ENCODE measurements at places on chromosomes 16 and 17.

DNA sequence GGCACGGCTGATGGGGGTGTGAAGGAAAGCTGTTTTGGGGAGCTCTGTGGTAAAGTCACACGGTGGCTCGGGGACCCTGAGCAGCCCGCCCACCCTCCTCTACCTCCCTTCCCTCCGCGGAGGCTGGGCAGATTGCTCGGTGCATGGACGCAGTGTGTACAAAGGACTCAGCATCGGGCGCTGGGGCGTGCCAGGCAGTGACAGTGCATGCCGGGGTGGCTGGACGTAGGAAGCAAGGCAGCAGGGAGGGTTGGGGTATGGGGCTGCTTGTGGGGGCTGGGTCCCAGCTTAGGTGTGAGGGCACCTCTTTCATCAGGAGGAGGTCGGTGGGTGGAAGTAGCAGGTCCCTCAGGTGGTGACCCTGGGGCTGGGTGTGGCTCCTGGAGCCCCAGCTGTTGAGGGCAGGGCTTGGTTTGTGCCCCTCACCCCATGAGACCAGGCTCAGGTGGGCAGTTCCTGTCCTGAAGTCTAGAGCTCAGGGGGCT lies 159.9 kb upstream of the GSE1 start:
- DNase-seq: no peak

DNA sequence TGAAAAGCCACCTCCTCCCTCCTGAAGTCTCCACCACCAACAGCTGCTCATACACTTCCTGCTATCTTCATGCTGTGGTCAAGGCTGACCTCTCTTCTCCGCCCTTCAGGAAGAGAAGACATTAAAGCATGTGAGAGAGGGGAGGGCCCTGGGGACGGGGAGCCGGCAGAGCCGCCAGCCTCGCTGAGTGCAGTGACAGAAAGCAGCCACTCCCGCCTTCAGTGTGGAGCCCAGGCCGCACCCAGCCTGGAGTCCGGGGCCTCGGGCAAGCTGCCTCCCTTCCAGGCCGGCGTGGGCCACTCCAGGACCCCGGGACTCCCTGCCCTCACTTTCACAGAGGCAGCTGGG lies 94.7 kb upstream of the TNRC6C start:
- no peak for DNase-seq

DNA sequence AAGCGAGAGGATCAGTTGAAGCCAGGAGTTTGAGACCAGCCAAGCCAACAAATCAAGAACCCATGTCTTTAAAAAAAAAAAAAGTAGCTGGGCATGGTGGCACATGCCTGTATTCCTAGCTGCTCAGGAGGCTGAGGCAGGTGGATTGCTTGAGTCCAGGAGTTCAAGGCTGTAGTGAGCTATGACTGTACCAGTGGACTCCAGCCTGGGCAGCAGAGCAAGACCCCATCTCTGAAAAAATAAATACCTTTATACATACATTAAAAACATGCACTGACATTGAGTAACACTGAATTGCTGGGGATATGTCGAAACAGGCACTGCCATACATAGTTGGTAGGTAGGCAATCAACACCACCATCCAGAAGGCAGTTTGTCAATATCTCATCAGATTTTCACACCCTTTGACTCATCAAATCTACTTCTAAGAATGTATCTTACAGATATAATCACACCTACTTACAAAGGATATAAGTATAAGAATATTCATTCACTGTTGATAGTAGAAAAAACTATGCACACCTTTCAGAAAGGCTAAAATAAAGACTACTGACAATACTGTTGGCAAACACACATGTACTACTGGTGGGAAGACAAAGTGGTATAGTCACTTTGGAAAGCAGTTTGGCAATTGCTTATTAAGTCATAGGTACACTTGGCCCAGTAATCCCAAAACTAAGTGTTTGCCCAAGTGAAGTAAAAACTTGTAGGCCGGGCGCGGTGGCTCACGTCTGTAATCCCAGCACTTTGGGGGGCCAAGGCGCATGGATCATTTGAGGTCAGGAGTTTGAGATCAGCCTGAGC lies 6.4 kb upstream of the CEP20 start:
- DNase-seq: no peak

- no peak for DNase-seq
These were observed 6.3 kb upstream of the CBFB start for GRCh38 chr16:67022531-67023214.

DNA sequence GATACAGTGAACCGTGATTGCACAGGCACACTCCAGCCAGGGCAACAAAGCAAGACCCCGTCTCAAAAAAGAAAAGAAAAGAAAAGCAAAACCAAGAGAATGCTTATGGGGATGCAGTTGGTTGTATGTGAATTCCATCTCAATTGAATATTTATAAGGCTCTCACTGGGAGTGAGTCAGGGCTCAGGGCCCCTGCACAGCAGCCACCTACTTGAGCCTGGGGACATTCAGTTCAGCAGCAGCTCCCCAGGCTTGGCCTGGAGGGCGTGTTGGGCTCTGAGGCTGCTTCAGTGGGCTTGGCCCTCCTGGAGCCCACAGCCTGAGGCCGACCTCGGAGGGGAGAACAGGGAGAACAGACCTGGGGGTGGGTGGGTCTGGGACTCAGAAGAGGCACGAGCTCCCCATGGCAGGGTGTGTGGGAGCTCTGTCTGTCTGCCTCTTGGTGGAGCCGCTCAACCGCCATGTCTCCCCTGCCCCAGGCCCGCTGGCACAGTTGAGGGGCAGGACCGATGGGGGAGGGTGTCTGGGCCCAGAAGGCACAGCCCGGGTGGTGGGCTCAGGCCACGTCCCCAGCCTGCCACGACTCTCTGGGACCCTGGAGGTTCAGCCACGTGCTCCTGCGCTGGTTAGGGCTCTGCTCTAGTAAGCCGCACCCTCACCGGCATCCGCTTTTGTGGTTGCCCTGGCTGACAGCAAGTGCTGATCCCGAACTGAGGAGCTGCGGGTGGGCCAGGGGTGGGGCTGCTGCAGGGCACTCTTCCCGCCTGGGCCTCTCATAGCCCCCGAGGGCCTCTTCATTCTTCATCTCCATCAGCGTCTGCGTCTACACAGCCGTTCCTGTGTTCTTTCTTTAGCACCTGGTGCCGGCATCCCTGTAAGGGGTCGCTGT lies 24.8 kb downstream of the ZFPM1 start:
- no peak for DNase-seq

GRCh38 chr17:9521062-9521461 lies 54.6 kb downstream of the STX8 start:
- DNase-seq: no peak

DNA sequence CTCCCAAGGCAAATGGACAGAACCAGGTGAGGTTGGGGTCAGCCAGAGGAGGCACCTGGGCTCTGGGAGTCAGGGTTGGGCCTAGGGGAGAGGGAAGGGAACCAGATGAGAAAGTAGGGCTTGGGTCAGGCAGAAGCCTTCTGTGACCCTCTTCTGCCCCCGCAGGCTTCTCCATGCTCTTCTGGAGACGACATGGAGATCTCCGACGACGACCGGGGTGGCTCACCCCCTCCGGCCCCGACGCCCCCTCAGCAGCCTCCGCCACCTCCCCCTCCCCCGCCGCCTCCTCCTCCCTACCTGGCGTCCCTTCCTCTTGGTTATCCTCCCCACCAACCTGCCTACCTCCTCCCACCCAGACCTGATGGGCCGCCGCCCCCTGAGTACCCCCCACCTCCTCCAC lies 7.9 kb downstream of the SETD1A start:
- DNase-seq: no peak

GRCh38 chr16:86584726-86585721 lies 6.7 kb downstream of the FOXL1 start:
- DNase-seq: no peak

GRCh38 chr17:29740017-29740416 lies 117.3 kb upstream of the CORO6 start:
- DNase-seq: no peak

- DNase-seq: no peak
These were observed 1200.0 kb downstream of the CDH11 start for GRCh38 chr16:63921737-63922295.

- no peak for DNase-seq
These were observed 8.4 kb downstream of the ZNF213 start for GRCh38 chr16:3143189-3143588.

GRCh38 chr16:83143788-83144187 lies 517.0 kb downstream of the CDH13 start:
- DNase-seq: peak; percentile 37

DNA sequence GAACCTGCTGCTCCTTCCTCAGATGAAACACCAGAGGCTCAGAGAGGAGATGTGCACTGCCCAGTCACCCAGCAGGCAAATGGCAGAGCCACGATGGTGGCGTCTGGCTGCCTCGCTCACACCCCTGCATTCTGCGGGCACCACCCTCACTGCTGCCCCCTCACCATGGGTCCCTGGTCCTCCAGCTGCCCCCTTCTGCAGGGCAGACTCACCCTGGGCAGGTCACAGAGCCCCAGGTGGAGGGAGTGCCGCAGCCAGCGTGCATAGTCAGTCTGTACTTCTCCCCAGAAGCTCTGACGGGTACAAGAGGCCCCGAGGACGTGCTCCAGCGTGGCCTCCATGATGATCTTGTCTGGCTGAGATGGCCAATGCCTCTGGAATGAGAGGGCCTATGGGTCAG lies 52.9 kb downstream of the RMI2 start:
- DNase-seq: no peak

GRCh38 chr17:841313-841712 lies 59.2 kb downstream of the MRM3 start:
- no peak for DNase-seq

DNA sequence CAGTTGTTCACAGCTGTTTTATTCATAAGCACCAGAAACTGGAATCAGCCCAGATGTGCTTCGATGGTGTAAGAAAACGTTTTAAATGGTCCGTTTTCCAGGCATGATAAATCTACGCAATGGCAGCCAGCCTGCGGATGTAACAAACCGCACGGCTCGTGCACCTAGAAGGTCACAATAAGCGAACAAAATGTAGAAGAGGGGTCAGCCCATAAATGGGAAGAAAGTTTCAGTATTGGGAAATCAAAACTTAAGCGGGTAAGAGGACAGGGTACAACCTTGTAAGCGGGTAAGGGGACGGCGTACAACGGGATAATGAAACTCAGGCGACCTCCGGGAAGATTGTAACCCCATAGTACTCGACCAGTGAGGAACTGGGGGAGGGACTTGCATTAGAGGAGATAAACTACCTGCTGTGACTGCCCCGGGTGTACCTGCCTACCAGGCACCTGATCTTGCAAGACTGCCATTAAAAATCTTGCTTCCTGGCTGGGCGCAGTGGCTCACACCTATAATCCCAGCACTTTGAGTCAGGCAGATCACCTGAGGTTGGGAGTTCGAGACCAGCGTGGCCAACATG lies 66.6 kb downstream of the ANKRD11 start:
- no peak for DNase-seq

DNA sequence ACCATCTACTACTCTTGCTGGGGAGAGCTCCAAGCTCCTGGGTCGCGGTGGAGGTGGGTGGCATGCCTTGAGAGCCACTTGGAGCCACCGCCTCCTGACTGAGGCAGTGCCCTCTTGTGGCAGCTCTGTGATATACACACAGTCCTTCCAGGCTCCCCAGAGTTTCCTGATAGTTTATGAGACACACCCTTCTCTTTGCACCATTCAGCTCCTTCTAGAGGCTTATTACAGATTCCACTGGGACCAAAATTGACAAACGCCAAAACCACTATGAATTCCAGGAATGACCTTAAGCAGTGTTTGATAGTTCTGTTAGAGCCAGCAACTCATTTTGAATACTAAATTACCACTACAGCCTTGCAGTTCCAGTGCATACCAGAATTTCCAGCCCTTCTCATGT lies 170.1 kb upstream of the CDH13 start:
- DNase-seq: peak; percentile 3

- DNase-seq: no peak
These were observed 538.2 kb upstream of the HSBP1 start for GRCh38 chr16:83269541-83269940.

DNA sequence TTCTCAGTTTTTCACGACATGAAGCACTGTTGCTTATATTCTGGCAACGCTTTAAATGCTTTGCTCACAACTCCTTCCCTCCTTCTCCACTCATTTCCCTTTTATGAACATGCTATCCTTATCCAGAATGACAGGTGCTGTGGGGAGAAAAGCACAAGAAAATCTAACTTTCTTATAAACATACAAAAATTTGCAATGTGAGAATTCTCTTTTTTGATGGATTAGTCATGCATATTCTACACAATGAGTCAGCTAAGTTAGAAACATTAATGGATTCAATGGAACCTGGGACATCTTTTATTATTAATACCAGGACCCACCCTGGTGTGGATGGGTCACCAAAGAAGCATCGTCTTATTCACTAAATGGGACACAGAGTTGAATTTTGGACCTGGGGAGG lies 234.6 kb upstream of the CDH5 start:
- DNase-seq: no peak

DNA sequence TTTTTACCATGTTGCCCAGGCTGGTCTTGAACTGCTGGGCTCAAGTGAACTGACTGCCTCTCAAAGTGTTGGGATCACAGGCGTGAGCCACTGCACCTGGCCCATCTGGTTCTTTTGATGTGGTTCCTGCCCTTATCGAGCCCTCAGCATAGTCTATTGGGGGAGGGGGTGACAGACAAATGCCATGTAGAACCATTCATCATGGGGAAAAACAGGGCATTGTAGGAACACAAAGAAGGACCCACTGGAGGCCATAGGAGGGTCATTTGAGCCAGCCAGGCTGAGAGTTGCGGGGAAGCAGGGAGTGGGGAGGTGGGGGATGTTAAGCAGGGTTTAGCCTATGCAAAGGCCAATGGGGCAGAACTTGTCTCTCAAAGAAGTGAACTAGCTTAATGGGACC lies 11.9 kb downstream of the SEC14L5 start:
- no peak for DNase-seq

- DNase-seq: peak; percentile 55
These were observed 57.5 kb downstream of the WIPI1 start for GRCh38 chr17:68399638-68400403.

DNA sequence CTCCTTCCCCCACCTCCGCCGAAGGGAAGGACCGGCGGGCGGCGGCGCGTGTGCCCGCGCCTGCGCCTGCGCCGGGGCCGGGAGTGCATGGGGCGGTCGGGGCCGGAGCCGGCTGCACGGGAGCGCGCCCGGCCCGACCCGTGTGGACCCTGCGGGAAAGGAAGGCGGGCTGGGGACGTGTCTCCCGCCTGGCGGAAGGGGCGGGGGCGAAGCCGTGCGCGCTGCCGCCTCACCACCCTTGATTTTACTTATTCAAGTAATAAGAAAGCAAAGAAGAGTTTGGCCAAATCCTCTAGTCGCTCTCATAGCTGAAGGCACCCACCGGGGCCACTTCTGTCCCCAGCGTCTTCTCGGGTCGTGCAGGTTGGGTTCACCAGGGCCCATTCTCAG lies 596 bp upstream of the PFN1 start:
- DNase-seq: peak; percentile 73

GRCh38 chr16:56515665-56516064 lies 4.2 kb downstream of the BBS2 start:
- no peak for DNase-seq

GRCh38 chr17:38559051-38559879 lies 46.5 kb downstream of the SRCIN1 start:
- no peak for DNase-seq

- no peak for DNase-seq
These were observed 2.2 kb downstream of the HOXB2 start for GRCh38 chr17:48542698-48543106.

DNA sequence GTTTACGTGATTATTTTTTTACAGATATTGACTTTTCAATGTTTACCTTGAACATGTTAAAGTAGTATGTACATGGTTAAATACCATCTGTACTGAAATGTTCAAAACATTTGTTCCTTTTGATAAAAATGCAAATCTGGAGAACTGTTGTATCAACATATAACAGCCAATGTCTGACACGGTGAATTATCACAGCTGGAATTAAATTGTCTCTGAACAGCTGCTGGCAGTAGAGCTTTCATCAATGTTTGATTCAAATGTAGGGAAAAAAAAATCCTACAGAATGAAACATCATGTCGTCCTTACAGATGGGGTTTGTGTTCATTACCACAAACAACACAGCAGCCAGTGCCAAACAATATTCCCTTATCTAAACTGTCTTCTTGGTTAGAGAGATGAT lies 79.9 kb downstream of the TOX3 start:
- DNase-seq: no peak
